ENCODE measurements at places on chromosomes 5 and 9. TPM values are rescaled to one million over a fixed set of nuclear protein-coding genes. Genes with fewer than 3 reads are reported as not detected.

Gene CDX1
- total RNA-seq: not detected

DNA sequence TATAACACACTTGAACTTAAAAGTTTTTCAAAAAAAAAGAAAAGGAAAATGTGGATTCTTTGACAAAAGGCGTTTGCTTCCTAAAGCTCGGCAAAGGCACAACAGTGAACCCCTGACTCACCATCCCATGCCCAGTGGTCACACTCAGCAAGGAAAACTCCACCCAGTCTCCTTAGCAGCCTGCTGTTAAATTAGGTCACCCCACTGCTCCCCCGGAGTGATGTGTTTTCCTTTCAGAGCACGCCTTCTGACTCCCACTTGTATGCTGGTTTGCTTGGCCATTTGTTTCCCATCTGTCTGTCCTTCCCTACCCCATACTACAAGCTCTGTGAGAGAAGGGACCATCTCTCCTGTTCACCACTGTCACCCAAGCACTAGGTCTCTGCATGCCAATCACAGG lies 23.8 kb downstream of the RETREG1 start:
- H3K27me3 ChIP-seq: no peaks in the 10 kb centered on the region
- no peak overlapping the region for H3K4me3 ChIP-seq
- DNase-seq: no peak
- no peak overlapping the region for H3K27ac ChIP-seq
- peaks cover 3% of the 10 kb centered on the region for H3K36me3 ChIP-seq

- no peaks in the 10 kb centered on the region for H3K4me1 ChIP-seq
- no peak for DNase-seq
- H3K36me3 ChIP-seq: no peaks in the 10 kb centered on the region
- H3K27me3 ChIP-seq: peaks cover 13% of the 10 kb centered on the region
These were observed 428.8 kb upstream of the ACTBL2 start for GRCh38 chr5:57911438-57911837.

GRCh38 chr5:27403243-27403882 lies 365.0 kb upstream of the CDH9 start:
- no peaks in the 10 kb centered on the region for H3K27me3 ChIP-seq
- H3K4me1 ChIP-seq: no peaks in the 10 kb centered on the region
- H3K27ac ChIP-seq: no peak overlapping the region
- no peak overlapping the region for H3K4me3 ChIP-seq
- no peak for DNase-seq

- no peak overlapping the region for H3K27ac ChIP-seq
- H3K4me1 ChIP-seq: no peaks in the 10 kb centered on the region
- no peaks in the 10 kb centered on the region for H3K36me3 ChIP-seq
- DNase-seq: no peak
- H3K4me3 ChIP-seq: no peak overlapping the region
These were observed 1763.7 kb downstream of the EFNA5 start for GRCh38 chr5:105907016-105907415.

GRCh38 chr5:180238631-180239030 lies 29.6 kb upstream of the RASGEF1C start:
- DNase-seq: no peak
- peaks cover 53% of the 10 kb centered on the region for H3K36me3 ChIP-seq
- no peaks in the 10 kb centered on the region for H3K4me1 ChIP-seq
- no peak overlapping the region for H3K27ac ChIP-seq
- H3K27me3 ChIP-seq: no peaks in the 10 kb centered on the region
- H3K4me3 ChIP-seq: no peak overlapping the region

DNA sequence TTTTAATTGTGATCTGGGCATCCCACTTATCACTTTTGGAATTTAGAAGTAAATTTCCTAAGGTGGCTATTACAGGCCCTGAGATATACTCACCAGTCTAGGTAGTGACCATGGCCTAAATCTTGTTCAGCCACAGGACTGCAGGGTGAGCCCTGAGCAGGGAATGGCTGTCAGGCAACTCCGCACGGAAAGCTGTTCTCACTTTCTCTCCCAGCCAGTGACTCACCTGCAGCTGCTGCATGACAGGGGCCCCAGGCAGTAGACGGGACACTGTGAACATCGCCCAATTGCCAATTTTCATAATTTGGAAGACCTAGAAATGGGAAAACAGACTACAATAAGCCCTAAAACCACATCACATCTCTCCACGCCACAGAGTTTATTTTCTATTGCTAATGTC lies 69.6 kb upstream of the TAF1L start:
- H3K27me3 ChIP-seq: no peaks in the 10 kb centered on the region
- no peak for DNase-seq
- no peak overlapping the region for H3K27ac ChIP-seq
- H3K4me3 ChIP-seq: no peak overlapping the region

GRCh38 chr9:92266486-92266885 lies 27.0 kb downstream of the IARS1 start:
- no peak overlapping the region for H3K4me3 ChIP-seq
- peaks cover 12% of the 10 kb centered on the region for H3K36me3 ChIP-seq
- DNase-seq: no peak
- H3K27me3 ChIP-seq: no peaks in the 10 kb centered on the region
- H3K4me1 ChIP-seq: no peaks in the 10 kb centered on the region

- DNase-seq: no peak
- no peaks in the 10 kb centered on the region for H3K4me1 ChIP-seq
- H3K36me3 ChIP-seq: peaks cover 4% of the 10 kb centered on the region
- no peak overlapping the region for H3K27ac ChIP-seq
- peaks cover 20% of the 10 kb centered on the region for H3K27me3 ChIP-seq
- no peak overlapping the region for H3K4me3 ChIP-seq
These were observed 82.4 kb upstream of the ADRA1B start for GRCh38 chr5:159833846-159834245.

Gene GPR107
- total RNA-seq: 27.3 TPM

Gene CYSRT1
- total RNA-seq: 2.0 TPM

- H3K4me3 ChIP-seq: no peak overlapping the region
- no peak overlapping the region for H3K27ac ChIP-seq
- H3K36me3 ChIP-seq: no peaks in the 10 kb centered on the region
- no peaks in the 10 kb centered on the region for H3K27me3 ChIP-seq
- H3K4me1 ChIP-seq: peaks cover 7% of the 10 kb centered on the region
- DNase-seq: no peak
These were observed 351.0 kb downstream of the KIAA0825 start for GRCh38 chr5:94267350-94267899.

Gene GNA14
- total RNA-seq: not detected

DNA sequence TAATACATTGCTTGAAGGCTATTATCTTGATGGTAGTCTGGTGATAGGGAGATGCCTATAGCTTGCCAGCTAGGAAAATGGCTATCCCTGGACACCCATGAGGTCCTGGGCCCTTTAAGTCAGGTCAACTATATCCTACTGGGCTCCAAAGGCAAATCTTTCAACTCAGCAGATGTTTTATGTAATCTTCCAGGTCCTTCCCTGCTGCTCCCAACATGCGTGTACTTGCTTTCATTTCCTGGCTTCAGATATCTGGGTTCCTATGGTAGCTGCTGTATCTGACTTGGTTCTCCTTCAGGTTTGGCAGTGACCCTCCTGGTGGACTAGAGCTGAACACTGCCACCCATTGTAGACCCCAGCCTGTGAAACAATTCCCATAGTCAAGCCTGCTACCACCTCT lies 32.4 kb upstream of the GAS1 start:
- no peak for DNase-seq
- H3K4me3 ChIP-seq: no peak overlapping the region
- no peaks in the 10 kb centered on the region for H3K36me3 ChIP-seq
- no peaks in the 10 kb centered on the region for H3K4me1 ChIP-seq
- H3K27me3 ChIP-seq: peaks cover 32% of the 10 kb centered on the region

- H3K36me3 ChIP-seq: no peaks in the 10 kb centered on the region
- no peak overlapping the region for H3K4me3 ChIP-seq
- peaks cover 14% of the 10 kb centered on the region for H3K4me1 ChIP-seq
These were observed 59.6 kb downstream of the GALNT12 start for GRCh38 chr9:98867103-98867428.

- H3K36me3 ChIP-seq: no peaks in the 10 kb centered on the region
- H3K4me1 ChIP-seq: peaks cover 27% of the 10 kb centered on the region
- no peaks in the 10 kb centered on the region for H3K27me3 ChIP-seq
- H3K4me3 ChIP-seq: peak overlapping the region; percentile 11
These were observed 8.8 kb upstream of the GM2A start for GRCh38 chr5:151244206-151244605.

DNA sequence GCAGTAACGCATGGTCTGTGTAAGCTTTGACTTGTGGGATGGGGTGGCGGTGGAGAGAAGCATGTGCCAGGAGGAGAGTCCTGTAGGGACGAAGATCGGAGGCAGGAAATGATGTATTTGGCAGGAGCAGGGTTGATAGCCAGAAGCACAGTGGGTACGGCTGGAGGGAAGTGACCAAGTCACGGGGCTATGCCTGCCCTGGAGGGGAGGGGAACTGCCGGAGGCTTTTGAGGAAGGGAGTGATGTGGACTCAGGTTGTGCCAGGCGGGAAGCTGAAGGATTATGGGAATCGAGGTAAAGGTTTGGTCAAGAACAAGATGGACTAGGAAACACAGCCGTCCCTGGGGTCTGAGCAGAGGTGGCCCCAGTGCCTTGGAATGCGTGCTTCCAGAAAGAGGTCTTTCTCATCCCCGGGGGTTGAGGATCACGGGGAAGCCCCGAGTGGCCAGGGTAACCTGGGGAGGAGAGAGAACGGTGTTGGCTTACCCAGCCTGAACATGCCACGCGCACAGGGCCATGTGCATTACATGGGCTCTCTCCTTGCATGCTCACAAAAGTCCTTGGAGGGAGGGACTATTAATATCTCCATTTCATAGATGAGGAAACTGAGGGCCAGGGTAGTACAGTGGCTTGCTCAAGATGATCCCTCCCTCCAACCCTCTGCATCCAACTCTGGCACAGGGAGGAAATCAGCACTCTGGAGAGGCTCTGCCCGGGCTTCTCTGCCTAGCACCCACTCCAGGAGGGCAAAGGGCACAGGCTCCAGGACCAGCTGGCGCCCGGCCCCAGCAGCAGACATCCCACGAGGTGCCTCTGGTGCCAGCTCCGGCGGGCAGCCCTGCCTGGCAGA lies 253.8 kb downstream of the PBX3 start:
- no peak overlapping the region for H3K27ac ChIP-seq
- DNase-seq: no peak
- H3K27me3 ChIP-seq: peaks cover 6% of the 10 kb centered on the region
- H3K4me1 ChIP-seq: no peaks in the 10 kb centered on the region

GRCh38 chr9:132143359-132143758 lies 18.5 kb upstream of the NTNG2 start:
- no peaks in the 10 kb centered on the region for H3K36me3 ChIP-seq
- H3K27ac ChIP-seq: no peak overlapping the region
- DNase-seq: no peak
- peaks cover 75% of the 10 kb centered on the region for H3K27me3 ChIP-seq
- peaks cover 35% of the 10 kb centered on the region for H3K4me1 ChIP-seq
- no peak overlapping the region for H3K4me3 ChIP-seq

GRCh38 chr5:142353071-142353472 lies 28.3 kb upstream of the SPRY4 start:
- DNase-seq: no peak
- no peaks in the 10 kb centered on the region for H3K36me3 ChIP-seq
- peaks cover 23% of the 10 kb centered on the region for H3K4me1 ChIP-seq
- no peak overlapping the region for H3K27ac ChIP-seq

Gene HCN1
- total RNA-seq: not detected

GRCh38 chr9:136700304-136700703 lies 12.1 kb upstream of the DIPK1B start:
- H3K27me3 ChIP-seq: peaks cover 22% of the 10 kb centered on the region
- peaks cover 24% of the 10 kb centered on the region for H3K4me1 ChIP-seq
- H3K36me3 ChIP-seq: no peaks in the 10 kb centered on the region
- H3K27ac ChIP-seq: no peak overlapping the region
- DNase-seq: no peak
- H3K4me3 ChIP-seq: peak overlapping the region; percentile 81

DNA sequence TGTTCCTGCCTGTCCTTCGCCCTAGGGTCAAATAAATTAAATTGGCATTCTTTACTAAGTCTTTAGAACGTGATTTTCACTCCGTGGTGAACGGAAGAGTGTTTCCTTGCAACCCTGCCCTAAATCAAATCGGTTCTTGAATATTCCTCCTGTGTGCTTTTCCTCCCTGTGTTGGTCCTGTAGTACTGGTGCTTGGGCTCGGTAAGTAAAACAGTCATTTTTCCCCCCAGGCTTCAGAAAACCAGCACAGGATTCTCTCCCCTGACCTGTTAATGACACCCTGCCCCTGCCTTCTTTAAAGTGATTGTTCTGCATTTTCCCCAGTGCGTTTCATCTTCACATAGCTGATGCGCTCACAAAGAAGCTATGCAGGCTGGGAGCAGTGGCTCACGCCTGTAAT lies 96.0 kb downstream of the AK8 start:
- H3K4me1 ChIP-seq: peaks cover 14% of the 10 kb centered on the region
- H3K36me3 ChIP-seq: no peaks in the 10 kb centered on the region
- no peak overlapping the region for H3K27ac ChIP-seq
- no peak for DNase-seq
- H3K27me3 ChIP-seq: peaks cover 41% of the 10 kb centered on the region
- no peak overlapping the region for H3K4me3 ChIP-seq

- H3K36me3 ChIP-seq: no peaks in the 10 kb centered on the region
- H3K4me3 ChIP-seq: no peak overlapping the region
- H3K4me1 ChIP-seq: no peaks in the 10 kb centered on the region
- no peaks in the 10 kb centered on the region for H3K27me3 ChIP-seq
- DNase-seq: no peak
These were observed 196.8 kb downstream of the PRDM9 start for GRCh38 chr5:23703940-23704855.

Gene PCDHGA8
- not detected for total RNA-seq

Gene TMEM215
- not detected for total RNA-seq

DNA sequence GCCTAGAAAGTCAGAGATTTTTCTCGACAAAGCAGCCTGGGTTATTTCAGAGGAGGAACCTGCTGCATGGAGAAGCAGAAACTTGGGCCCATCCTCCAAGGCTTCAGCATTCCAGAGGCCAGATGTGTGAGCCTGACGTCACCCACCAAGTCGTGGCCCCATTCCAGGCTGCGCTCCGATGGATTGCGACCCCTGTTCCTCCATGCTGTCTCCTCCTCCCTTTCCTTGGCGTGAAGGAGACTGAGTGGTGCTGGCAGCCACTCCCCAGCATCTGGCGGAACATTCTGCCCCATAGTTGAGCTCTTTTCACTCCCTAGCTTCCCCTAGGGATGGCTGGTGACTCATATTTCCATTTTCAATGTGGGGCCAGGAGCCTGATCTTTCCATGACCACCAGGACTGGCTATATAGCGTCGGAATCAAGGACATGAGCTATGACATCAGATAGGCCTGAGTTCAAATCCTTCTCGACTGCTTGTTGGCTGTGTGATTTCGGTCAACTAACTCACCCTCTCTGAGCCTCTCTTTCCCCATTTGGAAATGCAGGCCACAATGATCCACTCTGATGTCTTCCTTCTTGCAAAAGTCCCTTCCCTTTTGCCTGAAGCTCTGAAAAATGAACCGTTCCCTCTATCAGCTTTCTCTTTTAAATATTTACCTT lies 24.5 kb upstream of the DUSP1 start:
- no peaks in the 10 kb centered on the region for H3K36me3 ChIP-seq
- no peak overlapping the region for H3K27ac ChIP-seq
- DNase-seq: no peak
- peaks cover 26% of the 10 kb centered on the region for H3K4me1 ChIP-seq
- no peak overlapping the region for H3K4me3 ChIP-seq

Gene DOCK8
- 199 TPM for total RNA-seq

GRCh38 chr5:61678966-61679365 lies 346.9 kb downstream of the ZSWIM6 start:
- no peak for DNase-seq
- H3K4me1 ChIP-seq: no peaks in the 10 kb centered on the region
- H3K36me3 ChIP-seq: no peaks in the 10 kb centered on the region
- no peak overlapping the region for H3K4me3 ChIP-seq
- no peak overlapping the region for H3K27ac ChIP-seq

- no peak overlapping the region for H3K4me3 ChIP-seq
- DNase-seq: no peak
- H3K36me3 ChIP-seq: no peaks in the 10 kb centered on the region
- no peaks in the 10 kb centered on the region for H3K27me3 ChIP-seq
- no peak overlapping the region for H3K27ac ChIP-seq
These were observed 13.0 kb upstream of the CPEB4 start for GRCh38 chr5:173875189-173875588.

Data from activated T-cell treated with anti-CD3 and anti-CD28 coated beads, Interleukin-2, amount 50 U/mL, for 72 hours (primary cell).